ENCODE measurements at places on chromosomes 7 and 10.

GRCh38 chr7:106731646-106732444 lies 70.9 kb upstream of the CCDC71L start:
- no peak for DNase-seq

- no peak for DNase-seq
Observed at GRCh38 chr10:12961416-12962205, 39.9 kb downstream of the CCDC3 start.

DNA sequence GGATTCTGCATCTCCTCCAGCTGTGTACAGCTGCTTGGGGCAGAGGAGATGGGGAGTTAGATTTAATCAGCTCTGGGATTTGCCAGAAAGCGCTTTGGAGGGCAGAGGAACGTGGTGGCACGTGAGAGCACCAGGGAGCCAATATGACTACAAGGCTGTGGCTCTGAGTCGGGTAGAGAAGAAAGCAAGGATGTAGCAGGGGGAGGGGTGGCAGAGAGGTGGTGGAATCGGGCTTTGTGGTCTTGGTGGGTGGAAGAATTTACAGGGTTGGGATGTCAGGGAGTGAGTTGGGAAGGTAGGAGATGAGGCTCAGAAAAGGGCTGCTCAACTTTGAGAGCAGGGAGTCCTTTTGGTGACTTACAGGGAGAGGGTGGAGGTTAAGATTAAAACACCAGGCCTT lies 113.6 kb downstream of the CCNY start:
- no peak for DNase-seq

- DNase-seq: no peak
Observed at GRCh38 chr10:44779511-44779910, 131.6 kb upstream of the TMEM72 start.

- DNase-seq: no peak
Observed at GRCh38 chr7:124246262-124246863, 213.5 kb upstream of the TMEM229A start.

GRCh38 chr7:113548137-113548536 lies 370.7 kb downstream of the PPP1R3A start:
- DNase-seq: no peak

DNA sequence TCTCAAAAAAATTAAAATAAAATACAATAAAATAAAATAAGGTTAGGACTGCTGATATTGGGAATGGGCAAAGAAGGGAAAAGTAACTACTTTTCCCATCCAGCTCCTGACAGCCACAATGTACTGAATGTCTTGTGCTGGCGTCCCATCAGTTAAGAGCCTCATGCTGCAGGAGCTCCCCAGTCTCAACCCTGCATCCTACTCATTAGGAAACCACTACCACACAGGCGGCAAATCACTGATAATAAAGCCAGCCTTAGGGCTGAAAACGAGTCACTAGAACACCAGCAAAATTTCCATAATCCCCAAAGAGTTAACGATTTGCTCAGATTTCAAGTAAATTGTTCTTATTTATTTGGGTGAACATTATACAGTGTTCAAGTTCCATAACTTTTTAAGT lies 4.3 kb downstream of the YWHAG start:
- no peak for DNase-seq

Measured in GM12891 (cell line).